ENCODE measurements at places on chromosomes 3 and 15.

- DNase-seq = no peak
These were observed 185.2 kb upstream of the ARL6 start for GRCh38 chr3:97579365-97579764.

GRCh38 chr3:71206305-71207165 is 377.0 kb downstream of the FOXP1 start:
- DNase-seq = no peak

- no peak for DNase-seq
These were observed 41.8 kb downstream of the CHSY1 start for GRCh38 chr15:101210058-101210457.

DNA sequence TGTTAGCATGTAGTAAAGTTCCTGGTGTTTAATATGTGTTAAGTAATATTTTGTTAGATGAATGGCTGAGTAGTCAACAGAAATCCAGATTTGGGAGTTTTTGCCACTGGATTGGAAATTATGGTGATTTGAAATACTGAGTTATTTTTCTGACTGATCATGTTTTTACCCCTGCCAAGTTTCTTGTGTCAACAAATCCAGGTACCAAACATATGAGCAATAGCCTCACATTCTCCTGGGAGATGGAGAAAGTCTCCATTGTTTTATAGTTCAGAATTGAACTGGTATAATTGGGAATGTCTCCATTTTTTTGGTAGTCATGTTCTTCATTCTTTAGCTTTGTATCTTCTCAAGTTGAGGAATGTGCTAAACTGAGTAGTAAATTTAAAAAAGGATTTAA is 767.2 kb upstream of the LMCD1 start:
- no peak for DNase-seq

- no peak for DNase-seq
These were observed 329.1 kb upstream of the TPRG1 start for GRCh38 chr3:188842639-188843038.

DNA sequence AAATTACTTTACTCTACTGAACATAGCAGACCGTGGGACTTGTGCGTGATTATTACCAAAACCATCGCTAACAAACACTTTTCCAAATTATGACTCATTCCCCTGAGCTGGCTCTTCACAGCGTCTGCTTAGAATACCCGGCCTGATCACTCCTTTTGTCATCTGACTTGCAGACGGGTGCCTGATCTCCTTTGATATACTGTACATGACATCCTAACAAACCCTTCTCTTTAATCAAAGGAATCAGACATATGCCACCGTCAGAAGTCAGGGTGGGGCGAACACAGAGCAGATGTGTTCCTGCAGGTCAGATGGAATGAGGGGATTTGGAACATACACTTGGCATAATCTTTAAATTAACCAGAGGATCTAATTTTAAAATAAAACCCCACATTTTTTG is 48.5 kb upstream of the SH3GL3 start:
- no peak for DNase-seq

- DNase-seq = no peak
These were observed 87.3 kb upstream of the ROPN1 start for GRCh38 chr3:124078953-124079911.

- no peak for DNase-seq
These were observed 9.2 kb upstream of the HHLA2 start for GRCh38 chr3:108287146-108287545.

DNA sequence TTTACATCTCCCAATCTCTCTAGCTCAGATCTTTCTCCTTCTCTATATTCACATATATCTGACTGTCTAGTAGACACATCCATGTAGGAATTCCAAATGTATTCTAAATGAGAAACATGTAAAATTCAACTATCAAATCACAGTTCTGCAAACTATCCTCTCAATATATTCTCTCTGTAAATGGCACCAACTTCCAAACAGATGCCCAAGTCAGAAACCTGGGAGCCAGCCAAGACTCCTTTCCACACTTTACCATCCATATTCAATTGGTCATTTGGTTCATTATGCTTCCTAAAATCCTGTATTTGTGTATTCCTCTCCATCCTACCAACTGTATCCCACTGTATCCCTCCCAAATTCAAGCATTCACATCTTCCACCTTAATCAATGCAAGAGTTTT is 53.0 kb upstream of the INO80 start:
- DNase-seq = no peak

DNA sequence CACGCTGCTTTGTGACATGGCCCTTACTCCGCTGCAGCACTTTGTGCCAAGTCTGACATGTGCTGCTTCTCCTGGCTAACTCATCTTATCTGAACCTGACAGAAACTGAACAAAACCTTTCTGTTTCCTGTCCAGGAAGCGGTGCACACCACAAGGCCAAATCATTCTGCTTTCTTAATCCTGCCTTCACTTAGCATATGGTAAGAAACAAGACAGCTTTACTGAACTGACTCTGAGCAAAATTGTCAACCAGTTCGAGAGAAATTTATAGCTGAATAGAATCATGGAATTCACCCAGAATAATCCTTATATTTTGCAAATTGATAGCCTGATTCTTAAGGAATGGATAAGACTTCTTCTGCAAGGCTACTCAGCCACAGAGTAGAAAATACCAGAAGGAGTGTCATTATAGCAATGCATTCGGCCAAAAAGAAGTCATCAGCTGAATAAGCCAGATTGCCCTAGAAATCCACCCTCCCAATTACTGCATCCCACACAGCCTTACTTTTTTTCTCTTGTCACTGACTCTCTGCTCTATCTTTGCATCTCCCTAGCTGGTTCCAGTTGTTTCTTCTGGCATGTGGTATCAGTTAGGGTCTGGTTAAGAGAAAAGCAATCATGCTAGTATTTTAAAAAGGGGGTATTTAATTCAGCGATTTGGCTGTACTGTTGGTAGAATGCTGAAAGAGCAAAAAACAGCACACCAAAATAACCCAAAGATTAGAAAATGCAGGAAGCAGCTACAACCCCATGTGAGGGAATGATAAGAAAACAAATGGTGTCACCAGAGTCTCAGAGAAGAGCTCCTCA is 41.6 kb upstream of the STRIT1 start:
- DNase-seq = no peak

GRCh38 chr3:3082234-3082924 is 27.8 kb downstream of the IL5RA start:
- no peak for DNase-seq

GRCh38 chr15:90665288-90666134 is 51.6 kb upstream of the BLM start:
- DNase-seq = peak; percentile 45

GRCh38 chr3:120145542-120146285 is 51.5 kb upstream of the GSK3B start:
- peak; percentile 5 for DNase-seq

DNA sequence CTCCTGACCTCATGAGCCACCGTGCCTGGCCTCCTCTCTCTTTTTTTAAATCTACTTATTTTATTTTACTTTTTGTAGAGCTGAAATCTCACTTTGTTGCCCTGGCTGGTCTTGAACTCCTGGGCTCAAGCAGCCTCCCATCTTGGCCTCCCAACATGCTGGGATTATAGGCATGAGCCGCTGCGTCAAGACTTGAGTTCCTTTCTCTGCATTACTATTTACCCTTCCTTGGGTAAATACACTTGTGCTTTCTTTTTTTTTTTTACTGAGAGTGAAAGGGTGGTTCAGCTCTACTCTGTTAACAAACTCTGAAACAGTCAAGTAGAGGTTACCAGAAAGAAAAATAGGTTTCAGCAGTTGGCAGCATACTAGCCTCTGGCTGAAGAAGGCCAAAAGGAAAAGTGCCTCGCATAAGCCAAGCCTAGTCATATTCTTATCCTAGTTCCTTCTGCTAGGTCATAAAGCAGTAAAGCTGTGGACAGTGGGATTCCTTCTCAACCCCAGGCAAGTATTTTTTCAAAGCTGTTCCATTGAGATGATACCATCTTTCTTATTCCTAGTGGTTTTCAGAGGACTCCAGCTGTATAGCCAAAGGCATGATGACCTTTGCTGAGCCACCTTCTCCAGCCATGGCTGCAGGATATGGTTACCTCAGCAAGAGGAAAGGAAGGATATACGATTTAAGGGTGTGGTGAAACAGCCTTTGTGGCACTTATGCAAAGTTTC is 135.1 kb downstream of the RBPMS2 start:
- no peak for DNase-seq
